Stimulated activated CD4-positive, alpha-beta T cell treated with anti-CD3 and anti-CD28 coated beads, Interleukin-12 subunit alpha, Interleukin-12 subunit beta, amount 100 ng/mL, for 48 hours (primary cell): ENCODE measurements at places on chromosomes 1 and 21.

DNA sequence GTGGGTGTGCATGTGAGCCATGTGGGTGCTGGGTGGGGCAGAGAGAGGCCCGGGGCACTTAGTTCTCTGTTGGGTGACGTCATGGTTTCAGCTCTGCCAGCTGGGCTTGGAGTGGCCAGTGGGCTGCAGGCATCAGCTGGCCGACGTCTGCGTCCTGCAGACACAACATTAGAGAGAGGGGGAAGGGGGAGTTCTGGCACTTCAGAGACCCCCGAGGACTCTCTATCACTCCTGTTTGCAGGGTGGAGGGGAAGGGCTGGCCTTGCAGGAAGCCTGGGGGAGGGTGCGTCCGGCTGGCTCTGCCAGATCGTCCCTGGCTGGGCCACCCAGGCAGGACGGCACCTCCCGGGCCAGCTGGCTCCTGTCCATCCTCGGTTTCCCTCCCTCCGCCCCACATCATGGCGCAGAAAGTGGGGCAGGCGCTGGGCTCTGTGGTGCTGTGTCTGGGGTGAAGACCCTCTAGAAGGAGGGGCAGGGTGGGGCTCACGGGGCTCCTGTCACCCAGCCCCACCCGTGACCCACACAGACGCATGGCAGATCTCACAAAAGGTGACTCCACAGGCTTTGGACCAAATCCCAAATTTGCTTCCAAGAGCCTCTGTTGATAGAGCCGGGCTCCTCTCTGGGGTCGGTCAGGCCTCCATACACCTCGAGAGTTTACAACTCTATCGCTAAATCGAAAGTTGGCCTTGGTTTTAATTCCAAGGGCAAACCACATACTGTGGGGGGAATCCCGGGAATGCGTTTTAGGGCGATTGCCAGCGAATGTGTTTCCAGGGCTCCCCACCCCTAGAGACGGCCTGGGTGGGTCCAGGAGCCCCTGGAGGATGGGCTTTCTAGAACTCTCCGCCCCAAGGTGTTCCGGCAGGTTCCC, 73.4 kb upstream of the TTC34 start:
- no peak for DNase-seq

DNA sequence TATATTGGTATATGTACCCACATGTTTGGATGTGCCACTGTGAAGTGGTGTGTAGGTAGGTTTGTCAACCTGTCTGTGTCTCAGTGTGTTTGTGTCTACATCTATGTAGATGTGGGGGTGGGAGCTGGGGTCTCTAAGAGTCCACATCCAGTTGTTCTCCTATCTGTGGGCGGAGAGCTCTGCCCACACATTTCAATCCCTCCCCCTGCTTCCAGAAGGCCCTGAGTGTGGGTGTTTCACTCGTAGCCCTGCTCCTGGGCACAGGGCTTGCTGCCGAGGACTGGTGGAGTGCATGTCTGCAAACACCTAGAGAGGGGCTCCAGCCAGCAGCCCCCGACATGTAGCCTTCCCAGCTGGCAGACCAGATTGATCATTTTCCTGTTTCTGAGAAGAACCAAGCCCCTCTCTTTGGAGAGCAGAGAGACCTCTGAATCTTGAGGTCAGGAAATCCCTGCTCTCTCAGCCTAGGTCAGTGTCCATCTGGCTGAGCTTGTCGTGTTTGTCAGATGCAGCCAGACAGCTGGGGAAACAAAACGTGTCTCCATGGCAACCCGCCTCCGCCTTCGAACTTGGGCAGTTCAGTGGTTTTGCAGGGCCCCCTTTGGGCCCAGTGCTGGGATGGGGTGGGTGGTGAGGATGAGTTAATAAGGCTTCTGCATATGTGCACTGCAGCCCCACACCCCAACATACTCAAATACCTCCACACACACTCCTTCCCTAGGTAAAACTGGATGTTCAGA, 31.2 kb upstream of the SYNC start:
- no peak for DNase-seq

DNA sequence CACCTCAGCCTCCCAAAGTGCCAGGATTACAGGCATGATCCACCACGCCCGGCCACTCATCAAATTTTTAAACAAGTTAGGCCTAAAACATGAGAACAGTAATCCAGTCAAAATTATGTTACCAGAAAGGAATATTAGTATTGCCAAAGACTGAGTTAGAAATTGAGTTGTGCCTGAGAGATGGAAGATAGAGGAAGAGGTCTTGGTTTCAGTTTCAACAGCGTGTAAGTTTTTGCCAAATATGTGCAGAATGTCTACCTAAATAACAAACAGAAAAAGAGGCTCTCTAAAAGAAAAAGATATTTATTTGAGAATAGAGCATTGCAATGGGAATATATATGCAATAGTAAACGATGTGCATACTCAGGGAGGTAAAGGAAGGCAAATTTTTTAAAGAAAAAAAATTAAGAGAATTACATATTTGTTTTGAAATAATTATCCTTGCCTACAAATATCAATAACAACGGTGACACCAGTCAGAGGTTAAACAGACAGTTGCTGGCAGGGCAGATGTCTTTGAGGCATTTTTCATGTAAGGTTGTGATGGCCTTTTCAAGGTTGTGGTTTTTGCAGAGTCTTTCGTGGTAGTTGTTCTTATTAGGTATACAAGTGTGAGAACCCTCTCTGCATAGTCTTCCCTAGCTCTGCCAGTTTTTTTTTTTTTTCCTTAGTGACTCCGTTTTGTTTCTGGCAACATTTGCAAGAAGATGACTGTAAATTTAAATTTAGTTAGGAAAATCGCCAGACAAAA, 2.2 kb upstream of the CD1B start:
- DNase-seq, result no peak

GRCh38 chr1:55836086-55836485, 620.9 kb upstream of the USP24 start:
- no peak for DNase-seq

DNA sequence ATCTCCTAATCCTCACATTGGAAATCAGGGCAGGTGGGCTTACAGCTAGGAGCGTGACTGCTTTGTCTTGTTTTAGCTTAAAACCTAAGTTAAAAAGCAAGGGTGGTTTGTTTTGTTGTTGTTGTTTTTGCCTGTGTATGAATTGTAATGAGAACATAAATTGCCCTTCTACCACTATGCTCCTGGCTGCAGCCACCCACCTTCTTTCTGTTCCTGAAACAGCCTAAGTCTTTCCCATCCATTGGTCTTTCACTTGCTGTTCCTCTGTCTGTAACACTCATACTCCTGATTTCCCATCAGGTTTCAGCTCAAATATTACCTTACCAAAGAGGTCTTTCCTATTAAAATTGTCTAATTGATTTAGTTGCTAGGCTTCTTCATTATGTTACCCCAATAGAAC, 604 bp upstream of the TMEM79 start:
- no peak for DNase-seq

GRCh38 chr1:44799770-44800584, at the start of gene PLK3:
Gene PLK3, plus strand, starts transcription at chr1:44800377. Its CDS starts 87 bp downstream, at chr1:44800464.
- DNase-seq, result peak; percentile 97
